ENCODE measurements at places on chromosomes 5 and 9.

DNA sequence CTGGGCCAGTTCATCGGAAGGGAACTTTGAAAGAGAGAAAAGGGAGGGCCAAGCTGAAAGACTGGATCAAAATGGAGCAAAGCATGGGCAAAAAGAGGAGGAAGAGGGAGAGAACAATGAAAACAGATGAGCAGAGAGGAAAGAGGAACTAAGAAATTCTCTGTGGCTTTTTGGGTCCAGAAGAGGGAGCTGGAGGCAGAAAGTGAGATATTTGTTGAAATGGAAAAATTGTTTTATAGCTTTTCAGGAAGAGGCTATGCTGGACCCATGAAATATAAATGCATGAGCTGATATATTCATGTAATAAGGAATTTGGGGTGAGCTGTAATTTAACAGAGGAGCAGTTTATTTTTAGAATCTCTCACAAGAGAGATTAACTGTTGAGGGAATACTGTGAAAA, 457.3 kb downstream of the DMAC1 start:
- no peak for DNase-seq

- no peak for DNase-seq
These were observed 311.1 kb upstream of the CLINT1 start for GRCh38 chr5:158170060-158170459.

DNA sequence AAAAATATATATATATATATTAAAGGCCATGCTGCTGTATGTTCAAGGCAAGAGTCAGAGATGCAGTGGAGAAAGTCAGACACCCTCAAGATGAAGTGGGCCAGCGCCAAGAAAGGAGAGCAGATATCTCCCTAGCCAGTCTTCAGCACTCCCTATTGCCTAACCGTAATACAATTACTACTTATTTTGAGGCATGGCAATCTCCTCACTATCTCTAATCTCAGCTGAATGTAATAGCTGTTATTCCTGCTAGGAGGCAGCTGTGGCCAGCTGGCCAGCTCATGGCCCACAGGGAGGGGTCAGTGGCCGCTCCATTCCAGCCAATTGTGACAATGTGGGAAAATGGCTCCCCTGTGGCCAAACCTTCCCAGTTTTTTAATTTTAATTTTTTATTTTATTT, 87.5 kb upstream of the FBXW11 start:
- no peak for DNase-seq

- no peak for DNase-seq
These were observed 37.9 kb upstream of the PPP2CA start for GRCh38 chr5:134263801-134264200.

GRCh38 chr5:117943541-117943940, 1044.8 kb downstream of the DTWD2 start:
- DNase-seq, result no peak

DNA sequence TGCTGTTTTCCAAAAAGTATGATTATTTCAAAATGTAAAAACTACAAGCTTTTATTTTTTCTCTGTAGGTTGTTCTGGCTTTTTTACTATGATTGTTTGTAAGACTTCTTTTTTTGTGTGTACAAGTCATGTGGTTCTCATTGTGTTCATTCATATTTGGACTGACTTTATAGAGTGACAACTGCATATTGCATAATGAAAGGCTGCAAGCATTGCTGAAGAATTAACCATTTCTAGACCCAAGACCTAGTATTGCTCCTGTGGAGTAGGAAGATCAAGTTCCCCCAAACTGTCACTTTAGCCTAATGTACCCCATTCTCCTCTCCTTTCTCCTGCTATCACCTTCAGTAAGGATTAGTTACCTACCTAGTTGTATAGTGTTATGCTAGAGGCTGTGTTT, 10.0 kb downstream of the MAP1B start:
- DNase-seq, result no peak

GRCh38 chr5:137607771-137608170, 108.6 kb upstream of the SPOCK1 start:
- no peak for DNase-seq

DNA sequence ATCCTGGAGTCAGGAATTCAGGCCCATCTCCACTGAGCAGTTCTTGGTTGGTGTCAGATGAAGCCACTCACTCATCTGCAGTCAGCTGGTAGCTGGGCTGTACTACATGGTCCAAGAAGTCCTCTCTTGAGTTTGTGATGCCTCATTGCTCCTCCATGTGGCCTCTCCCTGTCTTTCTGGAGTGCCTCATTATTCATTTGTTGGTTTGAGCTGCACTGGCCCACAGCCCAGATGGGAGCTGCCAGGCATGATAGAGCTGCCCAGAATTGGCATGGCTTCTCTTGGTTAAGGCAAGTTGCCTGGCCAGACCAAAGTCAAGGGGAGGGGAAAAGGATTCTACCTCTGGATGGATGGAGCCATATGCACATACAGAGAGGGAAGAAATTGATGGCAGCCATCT, 8.0 kb downstream of the PTCD2 start:
- DNase-seq, result no peak

GRCh38 chr9:86324308-86324707, 29.9 kb downstream of the TUT7 start:
- no peak for DNase-seq

DNA sequence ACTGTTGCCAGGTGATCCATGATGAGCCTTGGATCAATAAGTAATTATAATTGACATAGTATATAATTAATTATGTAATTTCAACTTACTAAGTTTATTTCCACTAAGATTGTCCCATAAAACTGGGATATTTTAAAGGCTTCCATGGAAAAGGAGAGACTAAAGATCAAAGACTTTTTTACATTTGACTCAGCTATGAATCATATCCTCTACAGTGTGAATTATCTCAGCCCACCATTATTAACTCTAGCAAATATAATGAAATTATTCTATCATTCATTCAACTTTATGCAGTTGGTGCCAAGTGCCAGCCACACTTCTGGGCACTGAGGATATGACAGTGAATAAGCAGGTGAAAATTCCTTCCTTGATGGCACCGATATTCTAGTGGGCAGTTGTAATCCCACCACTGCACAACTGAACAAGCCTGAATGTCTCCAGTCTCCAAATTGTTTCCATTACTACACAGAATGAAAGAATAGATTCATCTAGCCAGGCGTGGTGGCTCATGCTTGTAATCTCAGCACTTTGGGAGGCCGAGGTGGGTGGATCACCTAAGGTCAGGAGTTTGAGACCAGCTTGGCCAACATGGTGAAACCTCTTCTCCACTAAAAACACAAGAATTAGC, 21.9 kb upstream of the TXN start:
- DNase-seq, result no peak

DNA sequence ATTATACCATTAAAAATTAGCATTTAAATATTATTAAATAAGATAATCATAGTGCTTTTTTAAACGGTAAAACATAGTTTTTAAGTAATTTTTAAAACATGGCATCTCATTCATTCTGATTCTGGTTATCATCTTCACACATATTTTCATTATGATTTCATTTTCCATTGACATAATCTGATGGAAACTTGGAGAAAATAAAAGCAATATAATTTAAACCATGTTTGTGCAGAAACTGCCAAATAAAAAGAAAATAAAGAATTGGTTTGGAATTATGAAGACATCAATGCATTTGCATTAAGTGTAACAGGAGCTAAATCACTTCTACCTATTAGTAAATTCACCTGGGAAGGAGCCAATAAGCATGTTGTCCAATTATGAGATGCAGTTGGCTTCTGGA, 490.1 kb upstream of the CD180 start:
- DNase-seq, result no peak
